Eye (tissue), 1 donor: ENCODE measurements at places on chromosomes 5 and 9.
A peak's percentile ranks its signal among the peaks of the same experiment; 100 is the strongest.

- DNase-seq = no peak
Observed at GRCh38 chr9:68955330-68955729, 58.6 kb downstream of the PRKACG start.

DNA sequence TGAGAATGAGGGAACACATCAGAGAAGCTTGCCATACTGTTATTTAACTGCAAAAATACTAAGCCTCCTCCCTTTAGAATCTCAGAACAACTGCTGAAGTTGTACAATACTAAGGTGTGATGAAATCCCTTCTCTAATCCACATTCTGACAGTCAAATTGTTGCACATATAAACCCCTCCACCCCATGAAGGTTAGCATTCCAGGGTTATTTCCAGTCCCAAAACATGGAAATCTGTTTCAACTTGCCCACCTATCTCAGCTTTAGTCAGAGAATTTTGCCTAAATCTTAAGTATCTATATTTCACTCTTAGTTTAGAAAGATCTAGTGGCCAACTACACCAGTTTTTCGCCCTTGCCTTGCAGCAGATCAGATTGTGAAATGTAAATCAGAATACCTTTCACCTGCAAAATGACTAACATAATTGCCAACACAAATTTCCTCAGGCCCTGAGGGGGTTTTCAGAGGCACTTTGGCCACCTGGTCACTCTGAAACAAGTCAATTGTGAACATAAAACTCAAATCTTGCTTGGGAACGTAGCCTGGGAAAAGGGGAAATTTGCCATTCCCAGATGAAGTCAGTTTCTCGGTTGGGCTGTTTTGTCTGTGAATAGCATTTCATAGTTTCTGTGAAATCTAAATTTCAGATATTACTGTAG lies 93.9 kb downstream of the EFNA5 start:
- DNase-seq = no peak

- DNase-seq = no peak
Observed at GRCh38 chr5:103005276-103005675, 114.7 kb downstream of the GIN1 start.

- DNase-seq = no peak
Observed at GRCh38 chr9:104009826-104010225, 84.3 kb upstream of the SMC2 start.

GRCh38 chr9:118595719-118596305 lies 773.4 kb downstream of the BRINP1 start:
- peak; percentile 74 for DNase-seq

GRCh38 chr5:93681432-93681831 lies 60.0 kb downstream of the POU5F2 start:
- DNase-seq = no peak

- peak; percentile 40 for DNase-seq
Observed at GRCh38 chr5:172362755-172363154, 79.2 kb upstream of the UBTD2 start.

DNA sequence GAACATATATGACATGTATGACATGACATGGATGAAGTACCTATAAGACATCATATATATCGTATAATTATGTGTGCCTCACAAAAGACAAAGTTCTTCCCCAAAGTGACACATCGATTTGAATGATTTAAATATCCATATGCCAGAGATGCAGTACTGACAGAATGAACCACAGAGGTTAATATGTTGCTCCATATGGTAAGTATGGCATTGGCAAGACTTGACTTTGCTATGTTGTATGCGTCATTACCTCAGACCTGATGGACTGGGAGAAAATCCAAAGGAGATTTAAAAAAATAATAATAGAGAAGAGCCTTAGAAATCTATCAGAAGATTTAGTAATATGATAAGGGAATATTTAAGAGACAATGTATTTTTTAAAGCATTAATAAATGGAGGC lies 263.2 kb downstream of the PJA2 start:
- no peak for DNase-seq

DNA sequence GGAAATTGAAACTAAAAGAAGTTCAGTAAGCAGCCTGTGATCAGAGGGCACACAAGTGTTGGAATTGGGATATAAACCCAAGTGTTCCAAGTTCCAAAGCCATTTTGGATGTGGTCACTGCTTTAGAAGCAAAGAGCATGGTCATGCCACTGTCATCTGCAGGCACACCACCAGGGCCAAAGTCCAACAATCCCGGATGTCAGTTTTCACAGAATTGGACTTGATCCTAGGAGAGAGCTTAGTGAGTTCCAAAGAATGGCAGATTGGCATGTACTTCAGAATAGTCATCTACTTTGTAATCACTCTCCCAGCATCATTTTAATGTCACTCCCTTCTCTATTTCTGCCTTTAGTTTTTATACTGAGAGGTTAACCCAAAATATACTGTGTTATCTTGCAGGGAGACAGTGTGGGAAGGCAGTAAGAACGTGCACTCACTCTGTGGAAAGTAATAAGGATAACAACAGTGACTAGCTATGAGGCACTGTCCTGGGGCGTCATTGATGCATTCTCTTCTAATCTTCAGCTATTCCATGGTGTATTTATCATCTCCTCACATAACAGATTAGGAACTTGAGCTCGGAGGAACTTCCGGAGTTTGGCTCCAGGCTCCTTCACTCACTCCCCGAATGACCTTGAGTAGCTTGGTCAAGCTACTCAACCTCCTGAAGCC lies 388.0 kb downstream of the ACTL7B start:
- DNase-seq = no peak

DNA sequence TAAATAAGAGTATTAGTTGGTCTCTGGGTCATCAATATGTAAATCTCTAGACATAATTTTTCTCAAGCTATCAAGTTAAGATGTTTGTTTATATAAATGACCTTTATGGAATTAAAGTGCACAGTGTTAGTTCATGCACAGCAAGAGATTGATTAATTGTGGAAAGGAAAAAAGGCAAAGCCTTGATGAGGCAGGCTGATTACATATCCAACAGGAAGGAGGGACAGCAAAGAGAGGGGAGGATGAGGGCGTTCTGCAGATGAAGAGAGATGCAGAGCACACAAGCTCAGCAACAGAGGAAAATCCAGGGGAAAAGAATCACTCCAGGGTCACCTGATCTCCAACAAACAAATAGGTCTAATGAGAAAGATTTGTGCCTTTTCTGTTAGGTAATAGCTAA lies 16.5 kb downstream of the NTRK2 start:
- no peak for DNase-seq

GRCh38 chr9:125985142-125985997 lies 238.2 kb downstream of the PBX3 start:
- DNase-seq = no peak

DNA sequence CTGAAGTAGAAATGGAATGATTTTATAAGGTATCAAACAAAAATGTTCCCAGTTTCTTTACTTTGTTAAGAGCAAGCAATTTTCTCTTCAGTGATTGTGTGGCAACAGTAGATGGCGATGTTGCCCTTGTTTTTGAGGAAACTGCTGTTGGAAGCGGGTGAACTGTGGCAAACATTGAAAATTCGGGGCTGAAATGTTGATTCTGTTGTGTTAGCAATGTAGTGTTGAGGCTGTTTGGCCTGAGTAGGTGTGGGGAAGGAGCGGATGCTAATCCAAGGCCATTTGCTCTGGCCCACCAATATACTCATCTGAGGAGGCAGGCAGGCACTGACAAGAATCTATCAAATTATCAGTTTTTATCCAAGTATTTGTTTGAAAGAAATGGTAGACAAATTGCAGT lies 129.8 kb downstream of the SLC12A2 start:
- DNase-seq = peak; percentile 87

DNA sequence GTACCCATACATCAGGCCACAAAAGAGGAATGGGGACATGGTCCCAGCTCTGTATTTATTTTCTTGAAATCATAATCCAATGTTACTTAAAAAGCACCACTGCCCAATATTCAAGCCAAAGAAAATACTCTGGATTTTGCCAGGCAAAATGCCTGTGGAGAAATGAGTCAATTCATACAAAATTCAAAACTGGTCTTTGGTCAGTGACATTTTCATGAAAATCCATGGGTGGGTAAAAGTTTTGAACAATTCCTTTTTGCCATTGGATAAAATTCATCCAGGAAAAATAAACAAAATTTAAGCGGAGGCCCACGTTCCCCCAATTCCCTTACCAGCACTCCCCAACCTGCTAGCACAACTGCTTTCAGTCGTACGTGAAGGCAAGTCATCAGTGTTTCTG lies 186.2 kb downstream of the GLIS3 start:
- no peak for DNase-seq

GRCh38 chr5:139651853-139652787 lies 4.0 kb downstream of the CXXC5 start:
- peak; percentile 95 for DNase-seq
